NCI-H187 treated with DMSO at 0.1 percent for 48 hours (cell line): ENCODE measurements at places on chromosomes 12 and 14.

GRCh38 chr12:94621662-94622359, 28.5 kb downstream of the TMCC3 start:
- DNase-seq, result no peak

- DNase-seq, result no peak
Observed at GRCh38 chr12:32489070-32489469, 89.7 kb downstream of the FGD4 start.

DNA sequence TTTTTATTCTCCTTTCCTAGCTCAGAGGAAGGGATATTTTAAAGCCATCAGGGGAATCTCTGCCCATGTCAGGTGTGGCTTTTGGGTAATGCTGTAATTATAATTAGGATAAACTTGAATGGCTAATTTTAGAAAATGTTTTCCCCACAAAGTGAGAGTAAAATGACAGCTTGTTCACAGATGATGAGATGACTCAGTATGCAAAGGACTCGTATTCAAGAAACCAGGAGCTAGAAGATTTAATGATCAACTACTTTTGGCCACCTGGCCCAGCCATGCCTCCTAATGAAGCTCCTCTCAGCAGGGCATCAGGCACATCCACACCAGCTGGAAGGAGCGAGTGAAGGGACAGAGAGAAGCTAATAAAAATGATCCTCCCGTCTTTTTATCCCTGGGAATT, 29.0 kb upstream of the PLEKHG7 start:
- no peak for DNase-seq

DNA sequence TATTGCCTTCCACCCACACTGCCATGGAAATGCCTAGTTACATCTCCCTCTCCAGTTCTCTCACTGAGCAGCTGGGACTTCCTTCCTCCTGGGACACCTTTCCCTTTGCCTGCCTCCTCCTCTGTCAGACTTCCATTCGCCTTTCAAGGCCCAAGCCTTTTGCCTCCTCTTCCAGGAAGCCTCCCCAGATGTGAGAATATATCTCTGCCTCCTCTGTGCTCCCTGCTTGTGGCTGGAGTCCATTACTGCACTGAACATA, 3.1 kb downstream of the IFI27L2 start:
- DNase-seq, result no peak
